ENCODE measurements at places on chromosomes 2 and 18.

DNA sequence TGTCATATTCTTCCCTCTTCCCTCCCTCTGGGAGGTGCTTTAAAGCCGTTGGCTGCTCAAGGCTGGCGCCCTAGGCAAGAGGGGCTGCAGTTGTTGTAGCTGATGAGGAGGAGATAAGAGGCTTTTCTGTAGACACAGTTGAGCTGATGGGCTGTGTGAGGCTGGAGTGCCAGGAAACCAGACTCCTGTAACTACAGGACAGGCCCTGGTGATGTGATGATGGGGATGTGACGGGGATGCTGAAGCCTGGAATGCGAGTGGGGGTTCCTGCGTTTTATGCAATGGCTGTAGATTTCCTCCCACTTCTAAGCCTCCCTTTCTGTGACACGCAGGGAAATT, 5.7 kb upstream of the EFR3B start:
- DNase-seq: no peak

GRCh38 chr18:79275461-79275860, 120.3 kb upstream of the NFATC1 start:
- no peak for DNase-seq

DNA sequence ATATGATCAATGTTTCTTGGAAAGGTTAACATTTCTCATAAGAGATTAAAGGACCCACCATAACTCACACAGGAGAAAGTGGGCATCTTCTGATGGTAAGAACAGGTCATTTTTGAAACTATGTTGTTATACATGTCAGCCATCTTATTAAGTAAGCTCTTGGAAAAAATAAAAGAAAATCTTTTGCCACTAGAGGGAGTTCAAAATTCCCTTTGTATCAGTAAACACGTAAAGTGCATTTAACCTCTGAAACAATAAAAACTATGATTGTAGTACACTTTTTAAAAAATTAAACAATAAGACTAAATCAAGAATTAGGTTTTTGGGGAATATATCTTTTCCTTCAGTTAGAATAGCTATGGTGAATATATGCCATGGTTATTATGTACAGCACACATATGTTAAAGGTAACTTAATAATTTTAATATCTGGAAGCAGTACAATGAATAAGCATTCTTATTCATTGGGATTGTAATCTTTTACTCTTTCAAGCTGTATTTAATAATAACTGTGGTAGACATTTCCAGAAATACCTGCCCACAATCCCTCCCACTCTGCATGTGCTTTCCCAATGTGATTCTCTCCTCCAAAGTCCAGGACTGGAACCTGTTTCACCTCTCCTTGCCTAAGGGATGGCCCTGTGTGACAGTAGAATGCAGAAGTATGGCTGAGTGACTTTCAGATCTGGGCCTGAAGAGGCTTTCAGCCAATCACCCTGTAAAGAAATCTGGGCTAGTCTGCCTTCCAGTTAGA, 64.2 kb downstream of the RBMS1 start:
- DNase-seq: no peak

GRCh38 chr2:41853427-41854191, 194.2 kb upstream of the PKDCC start:
- DNase-seq: no peak

- DNase-seq: no peak
Observed at GRCh38 chr2:77608510-77608909, 86.3 kb upstream of the LRRTM4 start.

- DNase-seq: no peak
Observed at GRCh38 chr2:239600001-239600593, 199.3 kb upstream of the HDAC4 start.
